ENCODE measurements at places on chromosomes 4 and X.

GRCh38 chr4:182140547-182140946, 102.7 kb upstream of the TENM3 start:
- no peak for DNase-seq

- DNase-seq, result peak; percentile 62
These were observed at the start of gene RNF150 for GRCh38 chr4:141133146-141133998. Gene RNF150, minus strand, starts transcription at chr4:141133469.

- DNase-seq, result peak; percentile 74
These were observed at the start of gene SH3BP2 for GRCh38 chr4:2792711-2793585. Gene SH3BP2, plus strand, starts transcription at chr4:2793085. Its CDS starts 27,533 bp downstream, at chr4:2820618.

- peak; percentile 39 for DNase-seq
These were observed 67.7 kb upstream of the H2AZ1 start for GRCh38 chr4:100017637-100018310.

DNA sequence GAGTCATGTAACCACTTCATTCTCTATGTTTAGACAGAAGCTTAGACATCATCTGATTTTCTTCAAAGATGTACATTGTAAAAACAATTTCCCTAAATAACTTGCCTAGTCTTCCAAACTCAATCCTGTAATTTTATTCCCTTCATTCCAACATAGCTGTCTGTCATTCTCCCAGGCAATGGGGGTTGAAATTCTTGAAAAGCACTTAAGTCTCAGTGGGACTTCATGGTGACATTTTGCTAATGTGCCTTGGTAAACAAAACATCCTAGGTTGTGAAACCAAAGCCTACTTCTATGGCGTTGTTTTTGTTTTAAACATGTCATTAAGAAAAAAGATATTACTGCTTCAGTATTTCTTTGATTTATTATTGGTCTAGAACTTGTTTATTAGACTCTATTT, 122.0 kb upstream of the NRK start:
- DNase-seq, result no peak

GRCh38 chr4:105057370-105058105, 89.1 kb upstream of the TET2 start:
- peak; percentile 18 for DNase-seq

DNA sequence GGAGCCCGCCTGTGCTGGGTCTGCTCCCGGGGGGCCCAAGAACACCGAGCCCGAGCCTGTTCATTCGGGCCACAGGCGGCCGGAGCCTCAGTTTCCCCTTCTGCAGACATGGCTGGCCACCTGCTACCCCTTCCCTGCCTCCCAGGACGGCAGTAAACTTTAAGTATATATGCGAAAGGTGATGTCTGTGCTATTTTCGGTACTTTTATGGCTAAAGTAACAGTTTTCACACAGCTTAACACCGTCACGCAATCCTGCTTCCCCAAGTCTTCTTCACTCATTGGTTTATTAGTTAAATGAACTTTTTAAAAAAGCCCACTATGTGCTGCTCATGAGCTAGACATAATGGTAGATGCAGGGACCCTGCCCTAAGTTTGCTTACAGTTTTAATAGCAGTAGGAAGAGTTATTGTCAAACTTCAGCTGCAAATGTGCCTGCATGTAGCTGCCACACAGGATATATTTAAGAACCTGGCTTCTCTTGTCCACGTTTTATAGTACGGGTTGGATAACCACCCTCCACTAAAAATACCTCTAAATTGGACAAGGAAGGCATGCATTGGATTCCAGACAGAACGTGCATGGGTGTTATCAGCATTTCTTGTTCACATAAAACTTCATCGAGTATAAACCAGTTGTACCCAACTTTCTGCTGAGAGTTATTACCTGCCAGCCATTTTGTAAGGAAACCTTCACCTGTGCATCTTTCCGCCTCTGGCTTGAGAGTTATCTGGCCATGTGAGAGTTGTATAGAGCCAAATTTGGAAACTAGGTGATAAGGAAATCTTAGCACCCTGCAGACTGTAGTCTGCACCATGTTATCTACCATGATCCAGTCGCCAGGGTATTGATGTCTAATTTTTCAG, 741 bp downstream of the ANAPC4 start:
- no peak for DNase-seq

DNA sequence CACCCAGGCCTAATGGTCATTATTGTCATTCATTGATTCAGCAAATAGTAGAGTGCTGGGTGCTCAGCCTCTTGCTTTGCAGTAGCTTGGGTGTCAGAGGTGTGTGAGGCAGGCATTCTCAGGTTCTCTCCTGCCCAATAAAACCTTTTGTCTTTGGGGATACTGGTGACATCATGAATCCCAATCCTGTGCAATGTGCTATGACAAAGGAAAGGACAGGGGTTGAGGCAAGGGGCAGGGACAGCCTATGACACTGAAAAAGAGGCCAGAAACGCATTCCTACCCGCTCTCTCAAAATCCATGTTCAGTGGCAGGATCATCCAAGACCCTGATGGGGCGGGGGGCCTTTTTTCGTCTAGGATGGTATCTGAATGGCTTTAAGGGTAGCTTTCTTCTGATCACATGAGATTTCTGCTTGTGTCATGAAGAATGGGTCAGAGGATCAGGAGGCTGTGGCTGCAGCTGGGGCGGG, 1.5 kb upstream of the FAM193A start:
- no peak for DNase-seq

GRCh38 chrX:147890756-147891155, 21.0 kb upstream of the FMR1 start:
- DNase-seq, result no peak

DNA sequence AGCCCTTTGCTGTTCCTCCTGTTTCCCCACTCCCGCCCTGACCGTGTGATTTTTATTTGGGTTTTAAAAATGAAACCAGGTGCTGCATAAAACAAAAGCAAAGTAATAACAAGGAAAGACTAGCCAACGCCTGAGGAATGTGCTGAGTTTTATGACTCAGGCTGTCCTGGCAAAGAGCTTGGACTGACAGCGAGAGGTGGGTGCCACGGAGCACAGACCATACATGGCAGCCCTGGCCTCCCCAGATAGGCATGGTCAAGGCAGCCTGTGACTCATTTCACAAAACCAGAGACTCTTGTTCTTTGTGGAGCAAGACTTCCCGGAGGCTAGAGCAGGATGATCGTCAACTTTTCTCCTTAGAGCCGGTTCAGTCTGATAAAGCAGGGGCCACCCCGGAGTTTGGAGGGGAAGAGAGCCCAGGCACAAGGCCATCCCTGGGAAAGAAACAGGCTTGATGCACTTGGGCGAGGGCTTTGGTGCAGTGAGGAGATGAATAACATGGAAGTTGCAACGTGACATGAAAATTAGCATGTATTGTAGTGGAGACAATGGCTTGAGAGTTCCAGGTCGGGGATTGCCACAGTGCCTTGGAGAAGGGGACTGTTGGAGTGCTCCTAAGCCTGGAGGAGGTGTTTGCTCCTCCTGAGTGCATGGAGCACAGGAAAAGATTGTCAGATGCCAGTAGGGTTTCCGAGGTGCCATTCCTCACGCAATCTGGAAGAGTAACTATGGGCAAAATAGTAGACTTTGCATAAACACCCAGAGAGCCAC, 54.8 kb downstream of the C4orf51 start:
- DNase-seq, result peak; percentile 79

- no peak for DNase-seq
These were observed 36.5 kb downstream of the CLCN5 start for GRCh38 chrX:49958727-49959485.

DNA sequence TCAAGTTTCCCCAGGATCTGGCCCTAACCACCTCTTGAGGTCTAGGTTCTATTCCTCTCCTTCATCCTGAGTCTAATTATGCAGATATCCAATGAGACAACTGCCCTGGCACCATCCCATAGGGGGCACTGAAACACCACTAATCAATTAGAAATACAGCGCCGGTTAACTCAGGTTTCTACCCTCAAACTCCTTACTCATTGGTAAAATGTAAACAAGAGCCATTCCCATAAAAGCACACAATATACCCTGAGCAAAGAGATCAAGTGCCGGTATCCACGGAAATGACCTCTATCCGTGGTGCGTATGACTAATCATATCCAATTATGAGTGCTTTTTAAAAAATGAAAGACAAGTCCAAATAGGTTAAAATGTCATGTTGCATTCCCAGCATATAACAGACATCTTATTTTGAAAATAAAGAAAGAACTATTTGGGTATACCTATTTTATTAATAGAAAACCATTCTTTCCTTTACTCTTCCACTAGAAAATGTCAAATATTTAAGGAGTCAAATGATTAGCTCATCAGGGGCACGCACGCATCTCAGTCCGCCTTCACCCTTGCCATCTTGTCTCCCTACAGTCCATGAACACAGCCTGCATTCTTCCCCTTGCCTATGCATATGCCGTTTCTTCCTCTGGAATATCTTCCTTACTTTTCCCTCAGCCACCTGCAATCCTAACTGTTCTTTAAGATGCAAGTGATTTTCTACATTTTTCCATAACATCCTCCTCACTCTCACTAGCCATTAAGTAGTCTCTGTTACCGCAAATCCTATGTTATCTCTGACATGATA, 141.1 kb downstream of the MAML3 start:
- peak; percentile 60 for DNase-seq

DNA sequence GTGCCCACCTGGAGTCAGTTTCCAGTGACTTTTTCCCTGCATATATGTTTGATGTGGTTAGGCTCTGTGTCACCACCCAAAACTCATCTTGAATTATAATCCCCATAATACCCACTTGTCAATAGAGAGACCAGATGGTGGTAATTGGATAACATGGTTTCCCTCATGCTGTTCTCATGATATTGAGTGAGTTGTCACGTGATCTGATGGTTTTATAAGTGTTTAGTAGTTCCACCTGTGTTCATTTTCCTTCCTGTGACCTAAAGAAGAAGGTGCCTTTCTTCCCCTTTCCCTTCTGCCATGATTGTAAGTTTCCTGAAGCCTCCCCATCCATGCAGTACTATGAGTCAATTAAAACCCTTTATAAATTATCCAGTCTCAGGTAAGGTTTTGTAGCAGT, 740.9 kb downstream of the ARAP2 start:
- DNase-seq, result no peak

DNA sequence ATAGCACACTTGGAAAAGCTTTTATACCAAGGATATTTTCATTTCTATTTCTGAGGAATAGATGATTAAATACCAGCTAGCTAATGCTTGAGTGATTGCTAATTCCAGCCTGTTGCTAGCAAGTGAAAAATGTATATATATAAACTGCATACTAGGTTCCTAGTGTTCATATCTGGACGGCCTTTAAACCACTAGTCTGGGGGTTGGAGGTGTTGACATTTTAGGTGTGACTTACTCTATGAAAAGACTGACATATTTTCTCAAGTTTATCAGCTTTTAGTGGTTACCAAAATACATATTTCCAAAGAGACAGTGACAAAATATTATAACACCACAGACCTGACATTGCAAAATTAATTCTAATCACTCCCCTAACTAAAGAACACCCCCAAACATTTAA, 44.7 kb downstream of the MTMR8 start:
- no peak for DNase-seq

GRCh38 chrX:66074920-66075879, 35.3 kb upstream of the VSIG4 start:
- DNase-seq, result peak; percentile 80

DNA sequence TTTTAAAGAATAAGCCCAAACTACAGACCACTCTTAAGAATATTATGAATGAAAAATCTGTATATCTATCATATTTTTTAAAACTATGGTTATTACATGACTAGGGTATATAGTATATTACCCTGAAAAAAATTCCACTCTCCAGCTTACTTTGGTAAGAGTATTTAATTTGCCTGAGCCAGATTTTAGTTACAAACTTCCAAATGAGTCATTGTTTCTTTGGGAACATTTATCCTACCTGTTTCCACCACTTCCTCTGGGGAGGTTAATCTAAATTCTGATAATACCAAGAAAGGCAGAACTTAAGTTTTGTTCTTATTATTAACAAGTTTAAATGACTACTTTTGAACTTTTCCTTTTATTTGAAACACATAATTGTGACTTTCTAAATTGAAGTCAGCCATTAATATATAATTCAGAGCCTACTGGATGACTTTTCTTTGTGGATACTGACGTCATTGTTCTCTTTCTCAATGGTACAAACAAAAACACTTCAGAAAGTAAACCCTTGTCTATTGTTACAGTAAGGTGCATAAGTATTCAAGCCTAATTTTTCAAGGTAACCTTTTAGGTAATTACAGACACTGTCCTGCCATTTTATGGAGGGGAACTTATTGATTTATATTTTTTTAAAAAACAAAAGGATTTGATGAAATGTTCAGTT, 135.6 kb upstream of the TLL1 start:
- DNase-seq, result no peak

DNA sequence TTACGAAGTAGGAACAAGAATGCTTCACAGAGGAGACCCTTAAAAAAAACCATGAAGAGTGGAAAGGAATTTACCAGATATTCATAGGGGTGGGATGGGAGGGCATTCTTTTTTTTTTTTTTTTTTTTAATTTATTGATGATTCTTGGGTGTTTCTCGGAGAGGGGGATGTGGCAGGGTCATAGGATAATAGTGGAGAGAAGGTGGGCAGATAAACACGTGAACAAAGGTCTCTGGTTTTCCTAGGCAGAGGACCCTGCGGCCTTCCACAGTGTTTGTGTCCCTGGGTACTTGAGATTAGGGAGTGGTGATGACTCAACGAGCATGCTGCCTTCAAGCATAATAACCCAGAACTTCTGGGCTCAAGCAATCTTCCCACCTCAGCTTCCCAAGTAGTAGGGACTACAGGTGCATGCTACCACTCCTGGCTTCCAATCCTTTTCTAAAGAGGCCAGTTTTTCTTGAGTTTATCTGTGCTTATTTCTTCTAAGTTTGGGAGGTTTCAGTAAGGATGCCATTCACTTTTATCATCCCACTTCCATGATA, 65.9 kb upstream of the OGT start:
- no peak for DNase-seq

DNA sequence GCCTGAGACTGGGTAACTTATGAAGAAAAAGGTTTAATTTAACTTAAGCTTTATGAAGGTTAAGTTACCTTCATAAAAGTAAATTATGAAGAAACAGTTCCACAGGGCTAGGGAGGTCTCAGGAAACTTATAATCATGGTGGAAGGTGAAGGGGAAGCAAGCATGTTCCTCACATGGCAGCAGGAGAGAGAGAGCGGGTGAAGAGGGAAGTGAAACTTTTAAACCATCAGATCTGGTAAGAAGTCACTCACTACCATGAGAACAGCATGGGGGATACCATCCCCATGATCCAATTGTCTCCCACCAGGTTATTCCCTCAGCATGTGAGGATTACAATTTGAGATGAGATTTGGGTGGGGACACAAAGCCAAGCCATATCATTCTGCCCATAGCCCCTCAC, 944.7 kb upstream of the NDST4 start:
- no peak for DNase-seq

DNA sequence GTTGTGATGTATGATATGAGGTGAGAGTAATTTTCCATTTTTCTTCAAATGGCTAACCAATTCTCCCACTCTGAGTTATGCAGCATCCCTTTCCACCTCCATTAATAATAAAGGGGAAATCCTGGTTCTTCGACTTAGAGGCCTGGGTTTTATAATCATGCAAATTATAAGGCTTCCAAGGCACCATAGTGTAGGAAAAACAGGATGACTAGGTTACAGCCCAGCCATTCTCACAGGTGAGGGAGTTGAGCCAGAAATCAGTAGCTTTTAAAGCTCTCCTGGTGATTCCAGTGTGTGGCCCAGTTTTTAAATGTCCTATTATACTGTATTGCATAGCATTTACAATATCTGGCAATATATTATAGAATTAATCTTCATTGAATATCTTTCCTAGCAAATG, 203.1 kb downstream of the ARHGEF9 start:
- DNase-seq, result no peak
